Stimulated activated CD8-positive, alpha-beta memory T cell treated with anti-CD3 and anti-CD28 coated beads, Interleukin-15, amount 100 ng/mL, for 48 hours (primary cell): ENCODE measurements at places on chromosomes 4 and X.

DNA sequence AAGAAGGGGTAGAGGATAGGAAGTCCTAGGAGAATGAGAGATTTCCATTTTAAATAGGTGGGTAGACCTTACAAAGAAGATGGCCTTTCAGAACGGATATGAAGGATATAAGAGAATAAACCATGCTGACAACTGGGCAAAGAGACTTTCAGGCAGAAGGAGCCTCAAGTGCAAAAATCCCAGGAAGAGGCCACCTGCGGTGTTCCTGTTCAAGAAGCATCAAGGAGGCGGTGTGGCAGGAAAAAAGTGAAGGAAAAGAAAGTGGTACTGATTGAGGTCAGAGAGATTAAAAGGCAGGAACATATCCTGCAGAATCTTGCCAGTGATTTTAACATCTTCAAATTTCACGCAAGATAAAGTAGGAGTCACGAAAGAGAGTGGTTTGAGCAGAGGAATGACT, 172.0 kb downstream of the FSTL5 start:
- no peak for DNase-seq

GRCh38 chrX:50430917-50431575, 39.6 kb downstream of the DGKK start:
- no peak for DNase-seq

GRCh38 chrX:74925225-74926088, at the start of gene NEXMIF:
Gene NEXMIF, minus strand, starts transcription at chrX:74925452.
- no peak for DNase-seq

GRCh38 chrX:68203211-68203610, 230.1 kb downstream of the OPHN1 start:
- DNase-seq: no peak

GRCh38 chrX:20521222-20521621, 254.5 kb upstream of the RPS6KA3 start:
- no peak for DNase-seq

- DNase-seq: no peak
Measured at GRCh38 chr4:128366212-128366611, 78.6 kb upstream of the PGRMC2 start.

DNA sequence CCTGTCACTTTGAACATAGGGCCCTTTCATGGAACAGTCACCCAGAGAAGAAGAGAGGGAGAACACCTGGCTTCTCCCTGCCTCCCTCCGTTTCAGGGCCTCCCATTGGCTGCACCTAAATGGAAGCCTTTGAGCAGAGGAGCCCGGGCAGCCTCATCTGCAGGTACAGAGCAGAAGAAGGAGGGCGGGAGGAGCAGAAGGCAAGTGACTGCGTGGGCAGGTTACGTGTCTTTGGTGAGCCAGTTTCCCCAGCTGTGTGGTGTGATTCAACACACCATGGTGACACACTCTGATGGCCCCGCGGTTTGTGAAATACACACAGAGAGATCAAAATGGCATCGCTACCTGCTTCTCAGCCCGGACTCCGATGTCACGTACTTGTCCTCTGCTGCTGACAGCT, 431 bp downstream of the C4orf50 start:
- DNase-seq: no peak

DNA sequence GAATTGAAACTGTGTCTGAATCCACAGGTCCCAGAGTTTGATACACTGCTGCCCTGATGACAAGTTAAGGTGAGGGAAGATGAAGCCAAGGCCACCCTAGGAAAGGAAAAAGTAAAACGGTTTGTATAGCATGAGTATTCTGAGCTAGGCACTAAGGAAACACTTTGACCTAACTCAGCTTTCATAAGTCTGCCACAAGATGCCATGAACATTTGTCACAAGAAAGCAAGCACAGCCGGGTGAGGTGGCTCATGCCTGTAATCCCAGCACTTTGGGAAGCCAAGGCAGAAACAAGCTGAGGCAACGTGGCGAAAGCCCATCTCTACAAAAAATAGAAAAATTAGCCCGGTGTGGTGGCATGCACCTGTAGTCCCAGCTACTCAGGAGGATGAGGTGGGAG, 34.2 kb downstream of the ELOVL6 start:
- DNase-seq: no peak

DNA sequence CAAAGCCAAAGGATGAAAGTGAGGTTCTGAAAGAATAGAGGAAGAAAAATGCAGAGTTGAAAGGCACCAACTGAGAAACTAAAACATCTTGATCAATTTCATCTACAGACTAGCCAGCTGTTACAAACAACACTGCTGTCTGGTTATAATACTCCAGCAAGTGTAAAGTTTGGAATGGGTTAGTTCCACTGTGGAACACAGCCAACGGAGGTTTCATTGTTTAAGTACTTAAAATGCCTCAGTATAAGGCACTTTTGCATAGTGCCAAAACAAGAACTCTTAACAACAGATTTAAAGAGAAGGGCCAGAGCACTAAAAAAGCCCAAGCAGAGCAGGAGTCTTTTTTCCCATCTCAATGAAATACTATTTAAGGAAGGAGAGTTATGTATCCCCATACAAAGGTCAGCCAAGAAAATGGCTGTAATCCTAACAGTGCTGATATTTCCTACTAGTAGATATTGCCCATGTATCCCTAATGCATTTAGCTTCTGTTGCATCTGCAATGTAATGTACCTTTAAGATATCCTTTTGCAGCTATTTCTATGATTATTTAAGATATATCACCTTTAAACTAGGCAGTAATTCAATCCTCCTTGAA, 16.5 kb downstream of the ACSL4 start:
- no peak for DNase-seq

- DNase-seq: no peak
Measured at GRCh38 chrX:136063340-136064079, 78.3 kb downstream of the SLC9A6 start.

GRCh38 chr4:10866666-10867065, 182.1 kb upstream of the CLNK start:
- DNase-seq: no peak

DNA sequence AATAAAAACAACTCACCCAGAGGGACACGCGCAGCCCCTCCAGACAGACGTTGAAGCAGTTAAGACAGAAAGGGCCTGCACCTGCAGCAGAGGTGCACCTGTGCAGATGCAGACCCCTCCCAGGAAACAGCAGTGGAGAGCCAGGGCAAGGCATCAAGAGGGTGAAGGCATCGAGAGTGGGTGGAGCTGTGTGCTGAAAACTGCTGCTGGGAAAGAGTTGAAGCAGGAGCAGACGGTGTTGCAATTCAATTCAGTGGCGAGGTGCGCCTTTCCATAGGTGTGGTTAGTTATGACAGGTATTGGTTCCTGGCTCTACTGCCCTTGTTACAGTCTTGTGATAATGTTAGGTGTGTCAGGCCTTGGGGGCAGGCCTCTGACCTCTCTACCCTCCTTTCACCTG, 16.7 kb downstream of the LETM1 start:
- no peak for DNase-seq

GRCh38 chr4:73603854-73604584, 16.2 kb downstream of the RASSF6 start:
- DNase-seq: no peak

DNA sequence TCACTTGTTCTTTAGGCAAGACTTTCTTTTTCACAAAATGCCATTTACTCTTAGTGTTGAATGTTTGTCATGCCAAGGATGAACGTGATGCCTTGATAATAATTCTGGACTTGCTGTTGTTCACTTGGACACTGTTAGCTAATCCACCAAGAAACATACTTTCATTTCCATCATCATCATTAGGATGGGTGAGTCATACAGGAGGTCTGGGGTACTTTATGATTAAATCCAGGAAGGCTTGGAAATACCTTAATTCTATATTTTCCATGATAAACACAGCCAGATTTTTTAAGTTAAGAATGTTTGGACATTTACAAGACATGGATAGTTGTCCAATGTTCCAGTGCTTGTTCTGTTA, 260.7 kb upstream of the GIMD1 start:
- no peak for DNase-seq

DNA sequence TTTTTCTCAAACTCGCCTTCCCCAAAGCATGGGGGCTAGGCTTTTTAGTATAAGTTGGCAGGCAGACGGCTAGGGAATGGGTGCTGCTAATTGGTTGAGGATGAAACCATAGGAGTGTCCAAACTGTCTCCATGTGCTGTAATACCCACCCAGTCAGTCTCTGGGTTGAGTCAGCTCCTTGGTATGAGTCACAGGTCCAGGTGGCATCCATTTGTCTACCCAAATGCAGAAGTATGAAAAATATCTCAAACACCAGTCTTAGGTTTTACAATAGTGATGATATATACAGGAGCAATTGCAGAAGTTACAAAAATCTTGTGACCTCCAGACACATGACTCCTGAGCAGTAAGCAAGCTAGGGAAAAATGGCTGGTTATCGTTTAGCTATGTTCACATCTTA, 27.4 kb upstream of the CCSER1 start:
- no peak for DNase-seq

DNA sequence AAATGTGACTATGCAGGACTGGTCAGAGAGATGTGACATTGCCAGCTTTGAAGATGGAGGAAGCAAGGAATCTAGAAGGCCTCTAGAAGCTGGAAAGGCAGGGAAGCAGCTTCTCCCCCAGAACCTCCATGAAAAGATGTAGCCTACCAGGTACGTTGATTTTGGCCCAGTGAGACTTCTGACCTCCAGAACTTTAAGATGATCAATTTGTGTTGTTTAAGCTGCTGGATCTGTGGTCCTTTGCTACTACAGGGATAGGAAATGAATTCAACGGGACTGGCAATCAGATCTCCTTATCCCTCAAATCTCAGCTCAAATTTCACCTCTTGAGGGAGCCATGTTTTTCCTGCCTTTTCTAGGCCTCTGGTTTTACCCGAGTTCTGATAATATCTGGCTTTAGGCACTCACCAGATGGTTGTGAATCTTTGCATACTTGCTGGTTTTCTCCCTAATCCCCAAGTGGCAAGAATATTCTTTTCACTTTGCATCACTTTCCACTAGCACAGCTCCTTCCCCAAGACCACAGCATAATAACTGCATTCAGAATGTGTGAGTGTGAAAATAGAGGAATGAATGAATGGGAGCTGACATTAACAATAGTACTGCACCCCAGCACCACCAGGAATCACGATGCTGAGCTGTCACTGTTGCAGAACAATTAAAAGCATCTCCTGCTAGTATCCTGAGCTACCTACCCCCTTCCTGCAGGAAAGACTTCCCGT, 25.5 kb upstream of the TMSB4X start:
- no peak for DNase-seq

GRCh38 chrX:145735036-145735435, 82.6 kb upstream of the SLITRK2 start:
- DNase-seq: no peak
